Activated CD4-positive, alpha-beta T cell treated with anti-CD3 and anti-CD28 coated beads, Interleukin-2, amount 50 U/mL, for 16 hours (primary cell): ENCODE measurements at places on chromosomes 2 and 18.
A peak's percentile ranks its signal among the peaks of the same experiment; 100 is the strongest.

GRCh38 chr2:146801886-146802285 lies 1042.9 kb upstream of the ACVR2A start:
- no peak for DNase-seq

GRCh38 chr2:206250041-206250897 lies 24.2 kb upstream of the ZDBF2 start:
- DNase-seq = peak; percentile 33

GRCh38 chr2:72148003-72148836 lies 558 bp upstream of the CYP26B1 start:
- no peak for DNase-seq

DNA sequence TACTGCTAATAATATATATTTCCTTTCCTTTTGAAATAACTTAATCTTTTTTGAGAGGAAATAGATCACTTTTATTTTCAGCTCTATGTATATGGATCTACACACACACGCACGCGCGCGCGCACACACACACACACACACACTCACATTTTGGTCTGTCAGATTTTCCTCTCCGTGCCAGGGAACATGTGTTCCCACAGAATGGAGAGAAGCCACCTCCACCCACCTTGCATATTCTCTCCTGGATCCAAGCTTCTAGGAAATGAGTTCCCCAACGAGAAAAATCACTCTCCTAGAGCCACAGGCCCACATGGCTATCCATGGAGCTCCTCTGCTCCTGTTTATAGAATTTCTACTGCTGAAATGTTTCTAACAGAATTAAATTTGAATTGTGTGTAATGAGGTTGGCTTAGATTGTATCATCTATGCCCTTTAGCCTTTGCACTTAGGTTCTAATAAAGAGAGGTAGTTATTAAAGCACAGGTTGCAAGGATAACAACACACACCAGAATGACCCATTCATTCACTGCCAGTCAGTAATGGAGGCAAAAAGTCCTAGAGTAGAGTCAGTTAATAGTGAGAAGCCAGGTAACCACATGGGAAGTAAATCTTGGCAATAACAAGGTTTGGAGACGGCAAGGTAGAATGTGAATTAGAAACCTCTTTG lies 19.7 kb downstream of the IFIH1 start:
- DNase-seq = no peak

GRCh38 chr18:75159646-75160356 lies 49.1 kb downstream of the PTGR3 start:
- DNase-seq = no peak

- no peak for DNase-seq
Observed at GRCh38 chr2:165002638-165003037, 47.3 kb upstream of the SLC38A11 start.

DNA sequence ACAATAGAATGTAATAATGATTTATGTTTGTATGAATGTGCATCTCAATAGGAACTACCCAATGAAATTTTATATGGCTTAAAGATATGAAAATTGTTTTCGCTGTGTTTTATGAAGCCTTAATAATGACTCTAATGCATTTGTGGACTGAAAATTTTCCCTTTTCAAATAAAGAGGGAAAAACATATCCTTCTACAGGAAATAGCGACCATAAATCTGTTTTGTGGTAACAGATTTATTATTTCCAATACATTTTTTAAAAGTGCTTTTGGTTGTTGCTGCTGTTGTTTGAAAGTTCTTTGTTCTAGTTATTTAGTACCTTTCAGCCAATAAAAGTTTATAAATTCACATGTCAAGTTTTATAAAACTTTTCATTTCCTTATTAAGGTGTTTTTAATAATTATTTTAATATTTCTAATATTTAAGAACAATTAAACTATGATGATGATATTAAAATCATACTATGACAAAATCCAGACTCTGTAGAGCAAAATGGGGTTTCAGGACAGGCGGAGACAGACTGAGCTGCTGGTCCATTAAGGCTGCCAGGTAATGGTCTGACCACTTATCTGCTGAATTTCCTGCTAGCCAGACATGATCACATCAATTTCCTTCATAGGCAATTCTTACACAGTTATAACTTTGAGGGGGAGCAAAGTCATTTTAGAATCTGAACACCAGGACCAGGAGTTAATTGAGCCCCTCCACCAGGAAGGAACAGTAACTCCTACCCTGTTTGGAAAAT lies 65.7 kb upstream of the NEUROD1 start:
- no peak for DNase-seq

DNA sequence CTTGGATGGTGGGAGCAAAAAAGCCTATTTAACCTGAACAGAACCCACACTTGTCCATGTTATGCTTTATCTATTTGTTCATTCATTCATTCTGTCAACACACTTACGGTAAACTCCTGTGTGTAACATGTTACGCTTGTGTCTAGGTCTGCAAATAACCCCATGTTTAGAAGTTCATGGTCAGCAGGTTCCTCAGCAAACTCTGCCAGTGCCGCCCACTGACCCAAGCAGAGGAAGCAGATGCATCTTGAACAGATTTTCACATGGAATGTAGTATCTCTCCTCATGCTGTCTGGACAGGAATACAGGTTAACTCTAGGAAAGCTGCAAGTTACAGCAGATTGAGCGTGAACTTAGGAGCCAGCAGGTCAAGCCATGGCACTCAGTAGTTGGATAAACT lies 213.7 kb upstream of the COPS8 start:
- DNase-seq = no peak

DNA sequence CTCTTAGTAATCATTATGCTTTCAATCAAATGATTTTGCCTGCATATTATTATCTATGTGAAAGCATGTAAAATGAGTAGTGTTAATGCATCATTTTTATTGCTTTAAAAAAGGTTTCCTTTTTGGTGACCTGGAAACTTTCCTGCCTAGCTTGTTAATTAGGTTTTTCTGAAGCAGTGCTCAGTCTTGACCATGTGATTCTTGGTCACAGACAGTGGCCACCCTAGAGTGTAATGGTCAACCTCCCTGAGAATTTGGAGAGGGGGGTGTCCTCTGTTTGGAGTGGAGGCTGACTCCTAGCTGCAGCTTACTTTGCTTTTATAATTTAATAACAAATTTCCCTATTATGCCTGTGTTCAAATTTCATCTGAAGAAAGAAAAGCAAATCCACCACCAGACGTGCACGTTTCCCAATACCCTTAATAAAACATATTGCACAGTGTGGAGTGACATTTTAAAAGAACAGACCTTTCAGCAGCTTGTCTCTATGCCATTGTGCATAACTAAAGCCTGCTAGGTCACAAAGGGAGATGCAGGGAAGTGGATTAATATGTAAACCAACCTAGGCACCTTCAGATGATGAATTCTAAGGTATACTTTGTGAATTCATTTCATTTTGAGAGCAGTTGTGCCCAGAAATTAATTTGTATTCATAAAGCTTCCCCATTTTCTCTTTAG lies 130.6 kb downstream of the RPRM start:
- no peak for DNase-seq

GRCh38 chr2:46299365-46300263 lies 2.4 kb downstream of the EPAS1 start:
- no peak for DNase-seq

- DNase-seq = no peak
Observed at GRCh38 chr2:48249025-48249424, 280.9 kb upstream of the STON1 start.

DNA sequence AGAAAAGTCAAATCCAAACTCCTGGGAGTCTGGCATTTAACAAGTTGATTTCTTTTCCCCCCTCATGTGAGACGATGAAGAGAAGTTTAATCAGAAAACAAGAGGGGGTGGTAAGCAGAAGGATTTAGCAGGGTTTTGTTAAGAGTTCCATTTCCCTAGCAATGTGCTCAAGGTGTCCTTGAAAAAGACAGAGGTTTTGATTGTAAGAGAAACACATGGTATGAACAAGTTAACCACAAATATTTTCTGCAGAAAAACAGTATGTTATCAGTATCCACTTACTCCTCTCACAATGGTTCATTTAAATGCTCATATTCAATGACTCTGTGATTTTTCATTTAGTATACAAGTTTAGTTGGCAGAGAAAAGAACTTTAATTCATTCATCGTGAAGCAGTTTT lies 26.8 kb downstream of the LAMA1 start:
- DNase-seq = no peak

DNA sequence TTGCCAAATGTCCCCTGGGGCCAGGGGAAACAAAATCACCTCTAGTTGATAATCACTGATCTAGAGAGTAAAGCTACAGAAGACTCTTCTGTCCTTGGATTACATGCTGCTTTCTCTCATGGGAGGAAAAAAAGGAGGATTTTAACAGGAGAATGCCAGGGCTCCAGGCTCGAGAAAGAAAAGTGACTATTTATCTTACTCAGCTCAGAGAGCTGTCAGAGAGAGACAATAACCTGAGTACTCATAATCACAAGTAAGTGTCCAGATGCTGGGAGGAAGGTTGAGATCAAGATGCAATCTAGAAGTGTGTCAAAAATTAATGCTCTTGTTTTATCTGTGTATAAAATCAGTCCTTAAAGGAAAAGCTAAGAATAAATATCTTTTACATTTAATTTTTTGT lies 133.3 kb downstream of the PTRHD1 start:
- DNase-seq = no peak

GRCh38 chr18:38698088-38698487 lies 1132.5 kb upstream of the CELF4 start:
- DNase-seq = no peak

GRCh38 chr18:79515944-79516351 lies 120.2 kb downstream of the NFATC1 start:
- DNase-seq = no peak

GRCh38 chr2:237568121-237568660 lies 1.8 kb downstream of the PRLH start:
- no peak for DNase-seq

DNA sequence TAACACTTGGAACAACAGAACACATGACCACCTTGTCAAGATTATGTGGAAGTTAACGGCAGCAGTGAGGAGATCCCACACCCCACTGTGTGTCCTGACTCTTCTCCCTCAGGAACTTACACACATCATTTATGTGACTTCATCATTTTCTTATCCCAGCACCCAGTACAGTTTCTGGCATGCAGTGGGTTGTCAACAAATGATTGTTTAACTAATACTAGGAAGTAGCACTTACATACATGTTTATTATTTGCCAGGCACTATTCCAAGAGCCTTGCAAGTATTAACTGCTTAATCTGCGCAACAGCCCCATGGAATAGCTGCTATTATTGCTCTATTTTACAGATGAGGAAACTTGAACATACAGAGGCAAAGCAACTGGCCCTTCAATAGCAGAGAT lies 391.5 kb downstream of the TXNL1 start:
- no peak for DNase-seq

DNA sequence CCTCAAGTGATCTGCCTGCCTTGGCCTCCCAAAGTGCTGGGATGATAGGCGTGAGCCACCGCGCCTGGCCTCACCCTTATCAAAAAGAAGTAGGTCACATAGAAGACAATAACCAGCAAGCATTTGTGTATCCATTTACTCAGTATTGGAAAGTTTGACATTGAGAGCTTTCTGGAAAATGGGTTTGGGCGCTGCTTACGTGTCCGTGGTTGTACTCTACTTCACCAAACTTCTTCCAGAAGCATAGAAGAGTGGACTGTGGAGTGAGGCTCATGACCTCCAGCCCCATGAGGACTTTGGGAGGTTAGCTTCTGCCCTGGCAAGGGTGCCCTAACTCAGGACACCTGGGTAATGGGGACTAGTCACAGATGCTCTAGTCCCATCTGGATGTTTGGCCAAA lies 3.7 kb upstream of the ODC1 start:
- DNase-seq = no peak

GRCh38 chr18:55462652-55463051 lies 125.3 kb downstream of the TCF4 start:
- DNase-seq = no peak

DNA sequence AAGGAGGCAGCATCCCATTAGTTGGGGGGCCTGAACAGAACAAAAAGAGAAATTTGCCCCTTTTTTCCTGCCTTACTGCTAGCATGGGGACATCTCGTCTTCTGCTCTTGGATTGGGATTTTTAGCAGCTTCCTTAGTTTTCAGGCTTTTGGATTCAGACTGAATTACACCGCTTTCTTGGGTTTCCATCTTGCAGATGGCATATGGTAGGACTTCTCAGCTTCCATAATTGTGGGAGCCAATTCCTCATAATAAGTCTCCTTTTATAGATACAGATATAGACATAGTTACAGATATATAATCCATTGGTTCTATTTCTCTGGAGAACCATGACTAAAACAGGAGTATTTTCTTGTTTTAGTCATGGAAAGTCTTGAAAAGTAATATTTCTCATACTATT lies 5.2 kb upstream of the RAPGEF4 start:
- DNase-seq = no peak

- no peak for DNase-seq
Observed at GRCh38 chr18:12604445-12605007, 53.4 kb downstream of the SPIRE1 start.

DNA sequence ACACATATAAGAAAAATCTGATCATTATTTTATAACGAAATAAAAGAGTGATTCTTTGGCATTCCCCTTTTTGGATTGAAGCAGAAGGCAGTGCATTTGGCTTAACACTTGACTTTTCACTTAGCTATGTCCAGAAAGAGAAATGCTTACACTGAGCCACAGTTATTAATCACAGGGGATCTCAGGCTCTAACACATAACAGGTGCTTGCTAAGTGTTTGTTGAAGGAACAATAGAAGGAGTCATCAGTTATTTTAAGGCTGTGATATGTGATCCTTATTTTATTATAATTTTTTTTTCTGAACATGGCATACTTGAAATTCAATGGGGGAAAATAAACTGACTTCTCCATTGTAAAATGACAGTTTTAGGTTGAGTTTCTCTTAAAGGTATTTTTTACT lies 209.5 kb downstream of the UBE2E3 start:
- no peak for DNase-seq

- DNase-seq = no peak
Observed at GRCh38 chr2:204312105-204312504, 233.2 kb upstream of the PARD3B start.

DNA sequence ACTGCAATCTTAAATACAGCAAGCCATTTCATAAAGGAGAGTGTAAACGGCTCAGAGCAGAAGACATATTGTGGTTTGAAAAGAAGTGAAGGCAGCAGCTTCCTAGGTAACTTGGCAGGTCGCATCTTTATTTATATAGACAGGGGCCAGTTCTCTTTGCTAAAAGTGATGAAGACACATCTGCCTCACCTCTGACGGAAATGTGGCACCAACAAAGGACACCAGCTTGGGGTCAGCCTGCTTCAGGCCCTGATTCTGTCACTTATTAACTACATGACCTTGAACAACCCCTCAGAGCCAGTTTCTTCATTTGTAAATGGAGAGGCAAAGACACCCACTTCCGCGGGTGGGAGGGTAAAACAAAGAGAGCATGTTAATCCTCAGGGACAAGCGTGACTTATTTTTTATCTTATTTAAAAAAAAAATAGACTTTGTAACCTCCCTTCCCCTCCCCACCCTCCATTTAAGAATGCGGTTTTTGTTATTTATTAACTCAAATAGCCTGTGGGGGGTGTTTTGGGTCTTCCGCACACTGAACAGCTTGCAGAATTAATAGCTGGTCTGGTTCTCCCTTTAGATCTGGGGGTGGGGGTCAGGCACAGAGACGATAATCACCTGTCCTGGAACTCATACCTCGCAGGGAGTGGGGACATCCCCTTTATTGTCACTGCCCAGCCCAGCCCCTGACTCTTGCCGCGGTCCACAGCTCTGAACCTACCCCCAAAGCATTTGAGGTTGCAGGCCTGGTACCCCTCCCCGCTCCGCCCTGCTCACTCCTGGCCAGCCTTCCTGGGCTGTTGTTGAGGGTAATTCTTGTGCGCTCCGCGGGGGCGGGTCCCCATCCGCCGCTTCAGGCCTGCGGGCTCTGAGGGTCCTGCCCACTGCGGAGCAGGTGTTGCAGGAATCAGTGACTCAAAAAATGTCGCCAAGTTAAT lies 64.2 kb upstream of the TMEM17 start:
- no peak for DNase-seq
